SJSA1 (cell line): ENCODE measurements at places on chromosomes 16 and 17. TPM values are rescaled to one million over a fixed set of nuclear protein-coding genes. Genes with fewer than 3 reads are reported as not detected.

GRCh38 chr17:31588034-31588433 lies 196.6 kb downstream of the RAB11FIP4 start:
- DNase-seq: no peak

Gene CEMP1
- total RNA-seq: not detected in 2 replicates

Gene MYH3
- total RNA-seq: 0.13 and 0.66 TPM in 2 replicates

Gene TMC8
- not detected in 2 replicates for total RNA-seq
